Activated T-helper 1 cell treated with anti-CD3 and anti-CD28 coated beads, Interleukin-2, amount 50 U/mL, for 16 hours (primary cell): ENCODE measurements at places on chromosomes 1 and 21.

- no peak for DNase-seq
Observed at GRCh38 chr1:77282866-77283539, 1.2 kb downstream of the AK5 start.

GRCh38 chr1:226691247-226691646 is 47.8 kb downstream of the ITPKB start:
- DNase-seq: peak; percentile 33

DNA sequence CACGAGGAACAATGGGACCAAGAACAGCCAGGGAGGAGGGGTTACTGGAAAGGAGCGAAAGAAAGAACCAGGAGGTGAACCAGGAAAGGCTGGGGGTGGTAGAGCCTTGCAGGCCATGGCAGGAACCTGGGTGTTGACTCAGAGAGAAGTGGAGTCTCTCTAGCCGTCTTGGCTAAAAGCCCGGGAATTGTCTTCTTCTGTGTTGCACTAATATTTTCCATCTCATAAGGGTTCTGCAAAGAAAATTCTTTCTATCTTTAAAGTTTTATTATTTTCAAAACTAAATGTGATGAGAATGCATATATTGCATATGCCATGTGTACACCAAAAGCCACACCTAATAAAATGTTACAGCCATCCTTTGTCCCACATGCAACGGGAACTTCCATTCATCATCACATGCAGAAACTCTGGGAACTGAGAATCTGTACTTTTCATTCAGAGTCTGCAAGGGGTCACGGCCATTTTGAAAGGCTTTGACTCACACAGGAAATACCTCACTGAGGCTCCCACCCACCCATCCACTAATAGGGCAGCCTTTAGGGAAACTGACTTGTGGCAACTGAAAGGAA is 38.0 kb downstream of the ERG start:
- DNase-seq: no peak

GRCh38 chr1:19567041-19567440 is 77.1 kb upstream of the NBL1 start:
- no peak for DNase-seq

GRCh38 chr1:63124666-63125191 is 197.6 kb upstream of the FOXD3 start:
- DNase-seq: no peak

GRCh38 chr1:63723602-63724001 is 50.2 kb upstream of the ROR1 start:
- no peak for DNase-seq

DNA sequence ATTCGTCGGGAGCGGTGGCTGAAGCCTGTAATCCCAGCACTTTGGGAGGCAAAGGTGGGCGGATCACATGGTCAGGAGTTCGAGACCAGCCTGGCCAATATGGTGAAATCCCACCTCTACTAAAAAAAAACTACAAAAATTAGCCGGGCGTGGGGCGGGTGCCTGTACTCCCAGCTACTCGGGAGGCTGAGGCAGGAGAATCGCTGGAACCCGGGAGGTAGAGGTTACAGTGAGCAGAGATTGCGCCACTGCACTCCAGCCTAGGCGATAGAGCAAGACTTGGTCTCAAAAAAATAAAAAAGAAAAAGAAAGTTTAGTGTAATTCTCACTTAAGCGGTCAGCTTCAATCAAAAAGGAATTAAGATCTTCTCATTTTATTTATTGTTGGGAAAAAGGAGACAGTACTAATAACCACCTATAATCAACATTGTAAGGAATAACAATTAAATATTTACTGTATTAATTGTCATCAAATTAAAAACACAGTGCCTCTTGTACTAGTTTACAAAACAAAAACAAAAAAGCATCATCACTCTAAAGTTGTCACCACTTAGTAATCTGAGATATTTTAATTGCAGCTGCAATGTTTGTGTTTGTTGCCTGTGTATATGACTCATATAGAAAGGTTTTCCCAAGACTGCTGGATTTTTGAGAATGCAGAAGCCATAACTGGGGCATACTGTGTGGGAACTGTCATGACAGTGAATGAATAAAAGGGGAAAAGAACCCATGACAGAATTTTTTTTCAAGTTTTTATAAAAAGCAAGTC is 3.7 kb downstream of the FBXO42 start:
- DNase-seq: no peak

GRCh38 chr1:18149027-18149641 is 41.5 kb downstream of the IGSF21 start:
- no peak for DNase-seq

DNA sequence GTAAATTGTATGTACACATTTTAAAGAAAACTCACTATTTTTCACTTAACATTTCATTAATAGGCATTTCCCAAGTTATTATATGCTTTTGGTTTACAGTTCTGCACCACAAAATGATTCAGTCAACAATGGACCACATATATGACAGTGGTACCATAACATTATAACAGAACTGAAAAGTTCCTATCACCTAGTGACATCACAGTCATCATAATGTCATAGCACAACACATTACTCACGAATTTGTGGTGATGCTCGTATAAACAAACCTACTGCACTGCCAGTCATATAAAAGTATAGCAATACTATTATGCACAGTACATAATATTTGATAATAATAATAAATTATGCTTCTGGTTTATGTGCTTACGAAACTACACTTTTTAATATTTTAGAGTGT is 30.9 kb downstream of the DNAI4 start:
- no peak for DNase-seq

DNA sequence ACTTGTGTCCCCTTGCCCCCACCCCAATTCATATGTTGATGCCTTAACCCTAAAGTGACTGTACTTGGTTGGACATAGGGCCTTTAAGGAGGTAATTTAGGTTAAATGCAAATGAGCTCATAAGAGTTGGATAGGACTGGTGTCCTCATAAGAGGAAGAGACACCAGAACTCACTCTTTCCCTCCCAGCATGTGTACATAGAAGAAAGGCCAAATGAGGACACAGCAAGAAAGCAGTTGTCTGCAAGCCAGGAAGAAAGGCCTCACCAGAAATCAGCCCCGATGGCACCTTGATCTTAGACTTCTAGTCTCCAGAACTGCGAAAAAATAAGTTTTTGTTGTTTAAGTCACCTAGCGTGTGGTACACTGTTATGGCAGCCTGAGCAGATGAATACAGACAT is 45.5 kb downstream of the RAB3GAP2 start:
- DNase-seq: no peak

DNA sequence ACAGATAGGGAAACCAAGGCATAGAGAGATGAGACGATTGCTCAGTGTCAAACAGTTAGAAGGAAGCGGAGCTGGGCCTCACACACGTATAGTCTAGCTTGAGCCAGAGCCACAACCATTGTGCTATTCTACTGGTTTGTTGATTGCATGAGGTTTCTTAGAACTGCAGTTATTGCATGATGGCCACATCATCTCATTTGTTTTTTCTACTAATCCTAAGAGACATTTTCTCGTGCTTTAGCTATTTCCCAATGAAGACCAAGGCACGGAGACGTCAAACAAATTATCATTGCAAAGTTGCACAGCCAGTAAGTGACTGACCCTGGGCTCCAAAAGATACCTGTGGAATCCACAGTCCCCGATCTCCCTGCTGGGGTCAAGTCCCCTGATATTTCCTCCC is 25.1 kb upstream of the ZNF362 start:
- no peak for DNase-seq

GRCh38 chr1:34190692-34191091 is 14.0 kb downstream of the C1orf94 start:
- DNase-seq: no peak

DNA sequence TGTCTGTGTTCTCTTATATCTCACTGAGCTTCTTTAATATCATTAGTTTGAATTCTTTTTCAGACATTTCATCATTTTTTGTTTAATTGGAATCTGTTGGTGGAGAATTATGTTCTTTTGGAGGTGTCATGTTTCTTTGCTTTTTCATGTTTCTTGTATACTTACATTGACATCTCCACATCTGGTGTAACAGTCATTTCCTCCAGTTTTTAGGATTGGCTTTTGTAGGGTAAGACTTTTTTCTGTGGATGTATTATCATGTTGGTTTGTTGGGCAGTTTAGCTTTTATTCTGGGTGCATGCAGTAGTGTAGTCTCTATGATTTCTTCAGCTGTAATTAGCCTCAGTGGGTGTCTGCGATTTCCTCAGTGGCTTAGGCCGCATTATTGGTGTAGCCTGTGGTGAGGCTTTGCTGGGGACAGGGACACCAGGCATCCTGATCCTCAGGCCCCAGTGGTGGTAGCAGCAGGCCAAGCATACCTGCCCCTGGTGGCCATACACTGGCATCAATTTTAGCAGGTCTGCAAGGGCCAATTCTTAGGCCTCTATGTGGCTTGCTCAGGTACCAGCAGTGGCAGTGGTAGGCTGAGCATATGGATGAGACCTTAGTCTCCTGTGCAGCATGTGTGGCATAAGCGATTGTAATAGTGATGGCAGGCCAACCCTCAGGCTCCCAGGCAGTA is 77.6 kb upstream of the SAMD13 start:
- no peak for DNase-seq

- no peak for DNase-seq
Observed at GRCh38 chr1:51584021-51584420, 32.9 kb upstream of the OSBPL9 start.

DNA sequence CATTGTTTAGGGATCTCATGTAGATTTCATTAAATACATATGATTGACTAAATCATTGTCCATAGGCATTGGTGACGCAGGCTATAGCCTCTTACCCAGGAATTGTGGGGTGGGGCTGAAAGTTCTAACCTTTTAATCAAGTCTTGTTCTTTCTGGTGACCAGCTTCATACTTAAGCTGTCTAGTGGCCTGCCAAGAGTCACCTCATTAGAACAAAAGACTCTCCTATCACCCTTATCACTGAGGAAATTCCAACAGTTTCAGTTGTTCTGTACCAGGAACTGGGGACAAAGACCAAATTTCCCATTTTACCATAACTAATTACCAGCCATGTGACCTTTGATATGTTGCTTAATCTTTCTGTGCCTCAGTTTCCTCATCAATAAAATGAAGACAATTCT is 298.5 kb downstream of the PBX1 start:
- no peak for DNase-seq

- no peak for DNase-seq
Observed at GRCh38 chr1:187390215-187390818, 561.6 kb downstream of the PLA2G4A start.

DNA sequence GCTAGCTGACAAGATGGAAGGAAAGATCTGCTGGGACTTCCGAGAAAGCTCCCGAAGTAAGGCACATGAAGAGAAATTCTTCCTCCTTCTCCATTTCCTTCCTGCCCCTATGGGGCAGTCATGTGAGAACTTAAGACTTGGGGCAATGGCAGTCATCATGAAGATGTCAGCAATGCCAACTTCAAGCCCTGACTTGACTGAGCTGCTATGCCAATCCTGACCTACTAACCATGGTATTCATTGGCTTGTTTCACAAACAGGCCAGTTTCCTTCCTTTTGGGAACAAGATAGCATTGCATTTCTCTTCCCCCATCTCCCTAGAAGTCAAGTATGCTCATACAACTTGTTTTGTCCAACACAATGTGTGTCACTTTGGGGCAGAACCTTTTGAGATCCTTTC is 25.5 kb downstream of the GRIK1 start:
- DNase-seq: no peak

- DNase-seq: no peak
Observed at GRCh38 chr1:25914074-25914995, 8.1 kb upstream of the STMN1 start.

GRCh38 chr1:200922406-200922805 is 27.7 kb downstream of the INAVA start:
- DNase-seq: no peak

GRCh38 chr1:221411283-221411682 is 330.6 kb downstream of the DUSP10 start:
- no peak for DNase-seq

- peak; percentile 41 for DNase-seq
Observed at GRCh38 chr1:203320591-203321272, 15.4 kb downstream of the BTG2 start.

DNA sequence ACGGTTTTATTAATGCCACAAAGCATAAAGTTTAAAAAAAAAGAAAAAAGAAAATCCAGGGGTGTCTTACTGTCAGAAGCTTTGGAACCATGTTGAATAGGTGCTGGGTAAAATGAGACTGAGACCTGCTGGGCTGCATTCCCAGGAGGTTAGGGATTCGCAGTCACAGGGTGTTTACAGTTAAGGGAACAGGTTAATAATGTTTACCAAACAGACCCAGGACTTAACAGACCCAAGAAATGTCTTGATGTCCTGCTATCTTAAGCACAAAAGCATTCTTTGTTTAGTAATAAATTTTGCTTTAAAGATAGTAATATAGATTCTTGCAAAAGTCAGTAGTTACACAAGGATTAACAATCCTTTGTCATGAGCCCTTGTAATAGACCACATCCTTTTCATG is 54.7 kb downstream of the OLFML3 start:
- no peak for DNase-seq

DNA sequence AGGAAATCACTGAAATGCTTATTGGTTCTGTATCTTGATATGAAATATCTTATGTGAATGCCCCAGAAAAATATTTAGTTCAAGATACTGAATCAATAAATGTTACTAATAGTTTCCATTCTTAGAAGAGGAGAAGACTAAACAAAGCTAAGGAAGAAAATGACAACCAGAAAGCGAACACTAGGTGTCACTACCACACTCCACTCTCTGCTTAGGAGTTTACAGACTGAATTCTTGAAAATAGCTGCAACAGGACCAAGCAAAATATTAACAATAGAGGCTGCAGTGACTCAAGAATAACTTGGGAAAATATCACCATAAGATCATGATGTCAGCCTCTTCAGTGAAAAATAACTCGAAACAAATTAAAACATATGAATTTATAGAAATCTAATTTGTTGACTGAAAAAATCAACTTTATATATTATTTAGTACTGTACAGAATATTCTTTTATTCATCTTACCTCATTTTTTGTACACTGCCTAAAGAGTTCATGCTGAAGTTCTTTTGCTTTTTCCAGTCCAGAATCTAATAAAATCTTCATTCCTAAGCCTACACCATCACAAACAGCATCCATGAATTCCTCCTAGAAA is 61.6 kb downstream of the KIF14 start:
- no peak for DNase-seq

- no peak for DNase-seq
Observed at GRCh38 chr1:110170766-110171733, 20.8 kb downstream of the SLC6A17 start.

- DNase-seq: no peak
Observed at GRCh38 chr1:203163891-203164635, 11.6 kb downstream of the MYBPH start.

- no peak for DNase-seq
Observed at GRCh38 chr1:227929751-227930472, 17.8 kb downstream of the WNT9A start.
